Thymus (tissue), 14 donors: ENCODE measurements at places on chromosomes 5 and 9. TPM values are rescaled to one million over a fixed set of nuclear protein-coding genes. Genes with fewer than 3 reads are reported as not detected.

Gene PTPA
- 70.1 TPM for polyA plus RNA-seq

Gene SNCAIP
- 7.4 TPM for polyA plus RNA-seq

Gene ASPN
- 3.9 TPM for polyA plus RNA-seq

Gene GLRA1
- not detected for polyA plus RNA-seq
